ENCODE measurements at places on chromosomes 12 and 14.

GRCh38 chr12:59803735-59804134 is 207.9 kb downstream of the SLC16A7 start:
- no peak for DNase-seq

GRCh38 chr14:73780896-73781295 is 66.7 kb upstream of the PNMA1 start:
- no peak for DNase-seq

DNA sequence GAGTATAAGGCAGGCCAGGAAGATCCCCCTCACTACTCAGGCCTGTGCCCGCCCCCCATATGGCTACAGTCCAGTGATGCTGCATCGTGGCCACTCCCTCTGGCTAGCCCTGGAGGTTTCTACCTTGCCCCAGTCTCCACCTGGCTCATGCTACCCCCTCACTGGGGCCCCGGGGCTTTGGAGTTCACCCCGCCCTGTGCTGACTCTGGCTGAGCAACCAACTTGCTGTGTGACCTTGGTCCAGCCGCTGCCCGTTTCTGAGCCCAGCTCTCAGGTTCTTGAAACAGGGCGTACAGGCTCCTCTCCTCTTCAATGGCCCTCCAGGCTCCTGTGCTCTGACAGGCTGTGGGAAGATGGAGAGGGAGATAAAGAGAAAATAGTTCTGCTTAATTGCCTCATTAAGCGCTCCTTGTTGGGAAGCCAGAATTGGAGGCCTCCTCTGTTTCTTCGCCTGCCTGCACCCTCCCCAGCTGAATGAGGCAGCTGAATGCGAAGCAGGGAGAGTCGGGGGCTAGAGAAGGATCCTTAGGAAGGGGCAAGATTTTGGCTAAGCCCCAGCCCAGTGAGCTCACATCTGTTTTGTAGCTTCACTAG is 138.2 kb upstream of the NCOR2 start:
- no peak for DNase-seq

DNA sequence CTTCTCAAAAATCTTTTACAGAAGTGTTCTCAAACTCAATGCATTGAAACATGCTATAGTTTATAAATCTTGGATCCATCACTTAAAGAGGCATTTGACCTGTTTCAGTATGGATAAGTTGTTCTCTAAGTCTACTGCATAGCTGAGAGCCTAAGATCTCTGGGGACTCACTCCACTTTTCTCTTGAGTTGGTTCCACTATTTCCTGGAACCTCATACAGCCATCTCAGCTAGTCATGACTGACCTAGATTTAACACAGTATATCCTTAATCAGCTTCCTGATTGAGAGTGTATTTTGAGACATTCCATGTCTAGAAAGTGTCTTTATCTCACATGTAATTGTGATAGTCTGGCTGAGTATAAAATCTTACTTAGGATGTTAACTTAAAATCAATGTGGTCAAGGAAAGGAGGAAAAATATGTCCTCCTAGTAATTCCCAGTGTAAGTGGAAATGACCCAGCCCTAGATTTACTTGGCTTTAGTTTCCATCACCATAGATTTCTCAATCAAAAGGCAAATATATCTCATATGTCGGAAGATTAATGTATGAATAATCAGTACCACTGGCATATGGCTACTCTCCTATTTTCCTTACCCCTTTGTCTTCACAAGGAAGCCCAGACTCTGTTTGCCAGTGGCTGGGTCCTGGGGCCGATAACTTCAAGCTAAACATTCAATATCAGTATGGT is 61.9 kb downstream of the KICS2 start:
- no peak for DNase-seq

GRCh38 chr12:28570811-28571210 is 380.6 kb downstream of the CCDC91 start:
- DNase-seq, result no peak

DNA sequence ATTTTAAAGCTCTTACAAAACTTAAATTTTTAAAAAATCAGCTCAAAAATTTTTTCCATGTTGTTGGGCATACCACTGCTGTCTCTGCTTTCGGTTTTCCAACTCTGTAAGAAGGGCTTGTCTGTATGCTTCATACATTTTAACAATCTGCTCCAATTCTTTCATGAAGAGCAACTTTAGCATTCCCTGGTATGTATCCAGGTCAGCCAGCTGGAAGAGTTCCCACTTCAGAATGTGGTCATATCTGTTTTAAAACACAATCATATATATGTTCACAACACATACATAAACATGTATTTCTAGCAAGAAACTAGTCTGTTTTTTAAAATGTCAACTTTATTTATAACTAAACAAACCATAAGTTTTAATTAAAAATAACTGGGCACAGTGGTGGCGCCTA is 33.0 kb downstream of the SAV1 start:
- DNase-seq, result no peak
